ENCODE measurements at places on chromosomes 13 and 19. TPM values are rescaled to one million over a fixed set of nuclear protein-coding genes. Genes with fewer than 3 reads are reported as not detected.

- no peak for DNase-seq
Observed at GRCh38 chr19:17091758-17092333, 16.3 kb downstream of the MYO9B start.

DNA sequence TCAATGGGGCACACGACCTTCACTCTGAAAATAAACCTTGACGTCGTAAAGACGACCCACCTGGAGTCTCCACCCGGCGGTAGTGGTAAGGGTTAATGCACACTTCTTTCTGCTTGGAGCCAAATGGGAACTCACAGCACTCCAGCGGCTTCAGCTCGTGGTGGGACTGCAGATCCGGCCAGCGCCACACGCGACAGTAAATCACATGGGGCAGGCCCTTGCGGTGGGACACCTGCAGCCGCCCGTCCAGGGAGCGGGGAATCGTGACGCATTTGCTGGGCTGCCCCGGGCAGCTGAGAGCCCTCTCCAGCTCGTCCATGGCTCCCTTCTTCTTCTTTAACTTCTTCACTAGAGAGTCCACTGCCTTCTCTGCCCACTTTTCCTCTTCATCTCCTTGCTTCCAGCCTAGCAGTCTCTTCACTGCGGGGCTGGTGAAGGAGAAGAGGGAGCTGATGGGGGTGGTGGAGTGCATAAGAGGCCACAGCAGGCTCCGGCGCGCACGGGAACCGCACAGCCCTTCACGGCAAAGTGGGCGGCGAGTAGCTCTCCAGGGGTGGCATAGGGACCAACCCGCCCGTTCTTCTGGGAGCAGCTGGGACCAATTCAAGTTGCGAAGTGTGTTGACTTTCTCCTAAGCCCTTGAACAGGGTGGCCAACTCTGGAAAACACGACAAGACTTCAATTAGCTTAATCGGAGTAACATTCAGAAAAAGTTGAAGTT, 40.7 kb downstream of the SMAD9 start:
- DNase-seq, result no peak

GRCh38 chr13:36807616-36808015, 11.4 kb upstream of the RFXAP start:
- no peak for DNase-seq

GRCh38 chr19:10513223-10513622, 4.0 kb downstream of the S1PR5 start:
- no peak for DNase-seq

The LAIR1 gene
- total RNA-seq, result 7.6 TPM

DNA sequence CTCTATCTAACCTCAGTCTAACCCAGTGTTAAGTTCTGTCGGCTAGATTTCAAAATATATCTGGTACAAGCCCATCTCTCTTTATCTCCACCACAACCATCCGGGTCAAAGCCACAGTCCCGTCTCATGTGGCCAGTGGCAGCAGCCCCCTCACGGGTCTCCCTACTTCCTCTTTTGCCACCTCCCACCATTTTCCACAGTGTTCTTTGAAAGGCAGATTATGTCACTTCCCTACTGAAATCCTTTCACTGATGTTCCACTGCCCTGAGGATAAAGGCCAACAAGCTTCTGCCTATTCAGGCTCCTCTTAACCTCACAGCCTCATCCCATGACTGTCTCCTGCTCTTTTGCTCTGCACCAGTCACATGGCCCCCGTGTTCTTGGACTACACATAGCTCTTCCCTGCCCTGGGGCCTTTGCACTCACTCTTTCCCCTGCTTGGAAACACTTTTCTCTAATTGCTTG, 117.2 kb downstream of the UBL3 start:
- no peak for DNase-seq

DNA sequence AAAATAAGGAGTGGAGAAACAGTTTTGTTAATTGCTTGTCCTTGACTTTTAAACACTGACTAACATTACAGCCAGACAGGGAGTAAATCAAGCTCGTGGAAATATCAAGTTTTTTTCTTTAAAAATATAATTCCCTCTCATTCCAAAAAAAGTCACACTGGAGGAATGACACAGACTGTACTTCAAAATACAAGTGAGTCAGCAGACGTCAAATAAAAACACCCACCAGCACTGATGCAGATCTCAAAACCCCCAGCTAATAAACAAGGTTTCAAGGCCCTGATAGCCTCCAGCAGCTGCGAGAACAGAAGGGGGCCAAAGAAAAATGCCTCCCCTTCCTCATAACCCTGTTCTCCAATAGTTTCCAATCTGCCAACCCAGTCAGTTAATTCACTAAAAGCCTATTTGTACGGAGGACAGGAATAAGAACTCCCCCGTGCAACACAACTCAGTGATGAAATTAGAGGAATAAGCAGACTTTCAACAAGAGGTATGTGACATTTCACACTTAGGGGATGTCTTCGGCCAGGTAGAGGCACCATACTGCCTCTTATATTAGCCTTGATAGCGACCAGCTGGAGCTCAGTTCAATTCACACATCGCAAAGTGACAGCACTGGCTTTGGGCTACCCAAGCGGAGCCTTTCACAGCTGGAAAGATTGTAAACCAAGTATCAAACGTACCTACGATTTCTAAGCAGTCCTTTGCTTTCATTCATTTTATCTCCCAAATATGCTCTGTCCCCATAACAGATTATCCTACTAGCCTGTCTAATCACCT, 561.0 kb upstream of the KLF12 start:
- no peak for DNase-seq

The TEX26 gene
- total RNA-seq, result not detected

DNA sequence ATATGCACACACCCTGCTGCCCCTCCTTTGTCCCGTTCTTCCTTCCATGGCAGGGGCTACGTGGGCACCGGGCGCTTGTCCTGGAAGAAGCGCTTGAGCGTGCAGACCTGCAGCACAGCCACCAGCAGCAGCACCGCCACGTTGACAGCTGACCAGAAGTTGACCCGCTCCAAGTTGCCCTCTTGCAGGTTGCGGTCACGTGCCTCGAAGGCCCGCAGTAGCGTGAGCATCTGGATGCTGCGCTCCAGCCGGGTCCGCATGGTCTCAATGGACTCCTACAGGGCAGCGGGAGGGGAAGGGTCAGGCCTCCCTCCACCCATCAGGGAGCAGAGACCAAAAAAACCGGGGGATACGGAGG, 3.1 kb downstream of the TMED1 start:
- no peak for DNase-seq

GRCh38 chr13:90299238-90299637, 1048.2 kb upstream of the MIR17HG start:
- no peak for DNase-seq

- DNase-seq, result no peak
Observed at GRCh38 chr19:56116606-56117005, 4.5 kb downstream of the ZNF787 start.

DNA sequence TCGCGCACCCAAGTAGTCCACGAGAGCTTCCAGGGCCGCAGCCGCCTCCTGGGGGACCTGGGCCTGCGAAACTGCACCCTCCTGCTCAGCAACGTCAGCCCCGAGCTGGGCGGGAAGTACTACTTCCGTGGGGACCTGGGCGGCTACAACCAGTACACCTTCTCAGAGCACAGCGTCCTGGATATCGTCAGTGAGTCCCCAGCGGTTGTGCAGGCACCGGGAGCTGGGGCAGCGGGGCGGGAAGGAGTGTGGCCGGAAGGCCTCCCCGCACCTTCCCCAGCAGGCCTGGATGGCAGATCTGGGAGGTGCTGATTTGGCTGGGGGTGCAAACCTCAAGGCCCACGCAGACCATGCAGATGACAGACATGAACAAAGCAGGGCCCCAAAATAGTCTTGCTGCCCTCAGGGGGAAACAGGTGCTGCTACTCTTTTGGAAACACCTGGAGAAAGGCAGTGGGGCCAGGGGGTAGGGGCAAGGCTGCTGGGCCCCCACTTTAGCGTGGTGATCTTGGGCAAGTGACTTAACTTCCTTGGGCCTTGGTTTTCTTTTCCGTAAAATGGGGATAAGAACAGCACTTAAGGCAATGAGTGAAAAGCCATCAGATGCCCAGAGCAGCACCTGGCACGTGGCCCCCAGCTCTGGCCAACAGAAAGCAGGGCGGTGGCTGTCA, 4.0 kb downstream of the MAG start:
- no peak for DNase-seq

The LILRB1 gene
- total RNA-seq, result 3.9 TPM

GRCh38 chr13:26179344-26179743, 42.8 kb downstream of the RNF6 start:
- DNase-seq, result no peak

The BCL3 gene
- 10.0 TPM for total RNA-seq

- no peak for DNase-seq
Observed at GRCh38 chr13:38954844-38955243, 35.8 kb downstream of the STOML3 start.

DNA sequence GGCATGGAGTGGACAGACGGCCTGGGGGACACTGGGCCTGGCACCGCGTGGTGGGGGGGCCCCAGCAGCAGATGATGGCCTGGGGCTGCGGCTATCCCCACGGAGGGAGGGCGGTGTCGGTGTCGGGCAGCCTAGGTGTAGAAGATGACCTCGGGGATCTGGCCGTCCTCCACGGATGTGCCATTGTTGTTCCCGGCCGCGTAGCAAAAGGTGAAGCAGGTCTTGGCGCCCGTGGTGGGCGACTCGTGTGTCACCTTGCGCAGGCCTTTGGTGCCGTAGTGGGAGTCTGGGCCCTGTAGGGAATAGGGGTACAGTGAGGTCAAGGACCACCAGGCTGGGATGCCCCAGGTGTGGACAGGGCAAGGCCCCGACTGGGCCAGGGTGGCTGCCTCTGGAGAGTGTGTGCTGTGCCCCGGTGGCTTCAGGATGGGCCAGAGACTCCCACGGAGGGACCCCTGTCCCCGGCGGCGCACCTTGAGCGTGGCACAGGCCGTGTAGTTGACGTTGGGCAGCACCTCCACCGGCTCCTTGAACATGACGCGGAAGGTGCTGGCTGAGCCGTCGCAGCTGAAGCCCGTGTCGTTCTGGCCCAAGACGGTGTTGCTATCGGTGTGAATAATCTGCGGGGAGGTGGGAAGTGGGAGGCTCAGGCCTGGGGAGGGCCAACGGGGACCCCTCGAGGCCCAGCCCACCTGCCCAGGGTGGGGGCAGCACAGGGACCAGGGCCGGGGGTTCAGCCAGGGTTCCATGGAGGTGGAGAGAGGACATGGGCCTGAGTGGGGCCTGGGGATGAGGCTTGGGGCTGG, 29.0 kb downstream of the BTBD2 start:
- DNase-seq, result no peak

DNA sequence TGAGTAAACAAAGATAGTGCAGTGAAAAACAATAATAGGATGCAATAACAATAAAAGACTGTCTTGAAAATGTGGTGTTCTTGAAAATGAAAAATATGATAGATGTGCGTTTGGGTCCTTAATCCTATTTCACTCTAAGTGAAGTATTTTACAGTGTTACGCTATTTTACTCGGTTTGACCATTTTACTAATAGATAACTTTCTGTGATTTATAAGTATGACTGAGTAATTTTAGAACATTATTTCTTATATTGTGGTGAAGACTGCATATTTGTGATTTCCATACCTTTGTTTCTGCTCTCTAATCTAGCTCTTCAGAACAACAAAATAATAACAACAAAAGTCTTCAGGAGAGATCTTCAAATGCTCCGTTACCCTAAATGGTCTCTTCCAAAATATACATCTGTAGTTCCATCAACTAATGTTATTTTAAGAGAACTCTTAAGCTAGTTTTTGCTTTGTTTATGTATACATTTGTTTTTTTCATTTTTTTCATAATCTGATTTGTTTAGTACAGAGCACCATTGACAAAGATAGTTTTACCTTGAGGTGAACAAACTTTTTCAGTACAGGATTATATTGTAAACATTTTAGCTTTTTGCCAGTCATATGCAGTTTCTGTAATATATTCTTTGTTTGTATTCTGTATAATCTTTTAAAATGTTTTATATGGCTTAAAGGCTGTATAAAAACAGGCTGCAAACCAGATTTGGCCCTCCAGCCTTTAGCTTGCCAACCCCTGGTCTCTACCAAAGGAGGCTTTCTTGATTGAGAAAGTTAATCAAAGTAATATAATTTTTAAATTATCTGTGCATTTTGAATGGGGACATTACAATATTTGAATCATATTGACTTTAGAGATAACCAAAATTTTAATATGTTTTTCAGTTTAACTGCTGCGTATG, 1572.7 kb upstream of the PRR20A start:
- no peak for DNase-seq

DNA sequence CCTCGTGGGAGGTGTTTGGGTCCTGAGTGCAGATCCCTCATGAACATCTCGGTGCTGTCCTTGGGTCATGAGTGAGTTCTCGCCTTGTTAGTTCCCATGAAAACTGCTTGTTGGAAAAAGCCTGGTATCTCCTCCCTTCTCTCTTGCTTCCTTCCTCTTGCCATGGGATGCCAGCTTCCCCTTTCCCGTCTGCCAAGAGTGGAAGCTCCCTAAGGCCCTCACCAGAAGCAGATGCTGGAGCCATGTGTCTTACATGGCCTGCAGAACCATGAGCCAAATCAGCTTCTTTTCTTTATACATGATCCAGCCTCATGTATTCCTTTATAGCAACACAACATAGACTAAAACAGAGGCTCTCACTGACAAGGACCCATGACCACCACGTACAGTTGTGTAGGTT, 8.2 kb downstream of the ADGRE2 start:
- no peak for DNase-seq

The FAM124A gene
- 7.2 TPM for total RNA-seq

DNA sequence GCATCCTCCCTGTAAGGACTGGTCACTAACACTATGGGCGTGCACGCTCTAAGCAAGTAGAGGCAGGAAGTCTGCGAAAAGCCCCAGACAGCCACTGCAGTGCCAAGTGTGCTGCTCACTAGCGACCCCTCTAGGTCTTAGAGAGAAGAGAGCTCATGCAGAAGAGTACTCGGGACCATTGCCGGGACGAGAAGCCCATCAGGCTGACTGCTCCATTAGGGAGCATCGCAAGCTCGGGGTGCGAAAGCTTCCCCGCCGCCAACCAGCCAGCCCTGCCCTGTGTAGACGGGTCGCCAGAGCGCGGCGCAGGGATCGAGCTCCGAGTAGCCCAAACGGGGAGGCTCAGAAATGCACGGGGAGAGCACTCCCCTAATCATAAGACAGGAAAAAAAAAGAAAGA, 16.6 kb downstream of the POU4F1 start:
- no peak for DNase-seq

DNA sequence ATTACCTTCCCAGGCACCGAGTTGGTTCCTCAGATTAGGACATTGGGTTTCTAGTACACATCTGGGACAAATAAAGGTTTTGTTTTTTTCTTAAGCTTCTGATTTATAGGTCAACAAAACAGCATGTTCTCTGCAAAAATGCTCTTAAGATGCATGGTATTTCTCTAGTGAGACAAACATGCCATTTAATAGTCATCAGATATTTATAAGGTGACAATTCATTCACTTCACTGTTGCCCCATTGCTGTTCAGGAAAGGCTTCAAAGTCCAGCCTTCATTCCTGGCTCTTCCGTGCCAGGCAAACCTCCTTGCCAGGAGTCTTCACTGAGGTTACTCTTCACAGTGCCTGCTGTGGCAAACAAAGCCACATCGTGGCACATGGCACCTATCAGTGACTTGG, 156.3 kb upstream of the FNDC3A start:
- no peak for DNase-seq

The SLC25A41 gene
- not detected for total RNA-seq

GRCh38 chr13:81406639-81407292, 1065.8 kb upstream of the SPRY2 start:
- no peak for DNase-seq
